Smooth muscle cell of the brain vasculature (primary cell): ENCODE measurements at places on chromosomes 7 and 10.

GRCh38 chr10:1739751-1740150, 2.4 kb upstream of the ADARB2 start:
- no peak for DNase-seq

GRCh38 chr7:29884399-29885272, 78.3 kb downstream of the WIPF3 start:
- no peak for DNase-seq

DNA sequence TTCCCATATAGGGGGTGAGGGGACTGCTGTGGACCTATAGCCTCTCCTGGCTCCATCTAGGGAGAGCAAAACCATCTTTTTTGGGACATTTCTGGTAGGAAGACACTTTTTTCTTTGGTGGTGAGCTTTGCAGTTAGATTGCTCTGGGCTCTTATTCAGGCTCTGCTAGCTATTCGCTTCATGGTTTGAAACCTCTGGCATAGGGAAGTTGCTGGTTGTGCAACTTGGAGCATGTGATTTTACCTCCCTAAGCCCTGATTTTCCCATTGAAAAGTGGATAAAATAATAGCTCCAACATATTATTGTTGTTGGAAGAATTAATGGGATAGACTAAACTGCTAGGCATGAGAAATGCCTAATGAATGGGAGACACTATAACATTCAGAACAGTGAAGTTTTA, 69.6 kb downstream of the CYP26A1 start:
- no peak for DNase-seq

DNA sequence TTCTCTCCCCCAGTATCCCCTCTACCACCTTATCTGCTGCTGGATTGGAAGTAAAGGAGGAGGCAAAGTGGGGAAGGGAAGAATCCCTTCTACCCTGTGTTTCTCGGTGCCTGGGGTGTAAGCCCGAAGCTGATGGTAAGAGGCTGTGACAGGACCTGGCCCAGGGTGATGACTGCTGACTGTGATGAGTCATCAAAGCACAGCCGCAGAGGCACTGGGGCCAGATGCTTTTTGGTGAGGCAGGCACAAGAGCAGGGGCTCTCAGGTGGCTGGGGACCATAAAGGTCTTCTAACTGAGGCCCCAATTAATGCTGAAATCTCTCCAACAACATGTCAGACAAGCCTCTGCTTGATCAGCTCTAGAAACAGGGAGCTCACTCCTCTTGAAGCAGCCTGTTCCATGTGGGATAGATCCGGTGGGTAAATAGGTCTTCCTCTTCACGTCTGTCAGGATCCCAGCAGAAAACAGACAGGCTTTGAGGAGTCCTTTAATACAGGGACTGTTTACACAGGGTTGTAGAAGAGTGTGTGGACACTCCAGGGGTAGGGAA, 86.1 kb upstream of the PCBD1 start:
- DNase-seq, result no peak

- no peak for DNase-seq
Observed at GRCh38 chr10:131038056-131038455, 273.5 kb downstream of the TCERG1L start.

DNA sequence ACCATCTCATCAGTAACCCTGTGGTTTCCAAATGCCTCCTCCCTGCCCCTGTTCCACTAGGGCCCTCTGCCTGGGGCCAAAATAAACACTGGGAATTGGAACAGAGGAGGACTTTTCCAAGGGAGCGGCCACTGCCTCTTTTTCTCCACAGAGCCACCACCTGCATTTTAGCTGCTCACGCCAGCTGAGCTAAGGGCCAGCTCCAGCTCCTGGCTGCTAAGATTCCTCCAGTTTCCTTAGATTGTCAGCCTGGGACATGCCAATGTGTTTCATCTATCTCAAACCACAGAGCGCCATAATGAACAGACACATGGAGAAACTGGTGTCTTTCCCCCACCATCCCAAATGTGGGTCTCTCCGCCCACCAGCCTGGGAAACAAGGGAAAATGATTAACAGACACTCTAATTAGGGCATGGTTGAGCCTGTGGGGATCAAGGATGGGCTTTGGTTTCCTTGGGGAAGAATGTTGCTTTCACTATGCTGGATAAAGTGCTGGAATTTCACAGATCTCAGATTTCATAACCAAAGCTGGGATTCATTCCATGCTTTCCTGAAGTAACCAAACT, 52.2 kb downstream of the ASB13 start:
- no peak for DNase-seq
